ENCODE measurements at places on chromosomes 4 and X.

DNA sequence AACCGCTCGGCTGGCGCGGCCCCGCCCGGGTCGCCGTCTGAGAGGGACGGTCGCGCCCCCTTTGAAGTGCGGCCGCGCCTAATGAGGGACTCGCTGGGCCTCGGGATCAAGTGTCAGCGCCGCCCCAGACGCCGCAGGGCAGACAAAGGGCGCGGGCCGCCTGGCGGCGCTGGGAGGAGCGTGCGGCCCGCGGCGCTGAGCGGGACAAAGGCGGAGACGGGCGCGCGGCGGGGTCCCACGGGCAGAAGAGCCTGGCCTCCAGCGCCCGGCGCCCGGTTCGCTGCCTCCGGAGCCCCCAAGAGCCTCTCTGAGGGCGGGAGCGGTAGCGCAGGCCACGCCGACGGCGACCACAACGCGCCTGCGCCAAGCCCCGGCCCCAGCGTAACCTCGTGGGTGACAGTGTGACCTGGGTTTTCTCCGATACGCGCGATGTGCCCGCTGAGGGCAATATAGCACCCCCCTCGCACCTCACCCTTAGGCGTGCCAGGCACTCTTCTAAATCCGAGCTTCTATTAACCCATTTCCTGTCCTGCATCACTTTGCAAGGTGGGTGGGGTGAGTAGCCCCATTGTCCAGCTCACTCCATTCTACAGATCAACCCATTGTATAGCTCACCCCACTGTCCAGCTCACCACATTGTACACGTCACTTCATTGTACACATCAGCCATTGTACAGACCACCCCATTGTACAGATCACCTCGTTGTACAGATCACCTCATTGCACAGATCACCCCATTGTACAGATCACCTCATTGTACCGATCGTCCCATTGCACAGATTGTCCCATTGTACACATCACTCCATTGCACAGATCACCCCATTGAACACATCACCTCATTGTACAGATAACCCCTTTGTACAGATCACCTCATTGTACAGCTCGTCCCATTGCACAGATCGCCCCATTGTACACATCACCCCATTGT lies 33.7 kb upstream of the STX18 start:
- DNase-seq, result peak; percentile 73

GRCh38 chr4:37835806-37836205 lies 9.3 kb downstream of the PGM2 start:
- no peak for DNase-seq

- DNase-seq, result no peak
Measured at GRCh38 chrX:36198575-36198974, 279.0 kb downstream of the CFAP47 start.

GRCh38 chr4:84379917-84380641 lies 119.0 kb downstream of the NKX6-1 start:
- DNase-seq, result no peak

- DNase-seq, result no peak
Measured at GRCh38 chr4:51845711-51846110, 2.8 kb downstream of the DCUN1D4 start.

- DNase-seq, result no peak
Measured at GRCh38 chr4:9969526-9970398, 51.5 kb downstream of the SLC2A9 start.

GRCh38 chr4:85543832-85544231 lies 68.9 kb downstream of the ARHGAP24 start:
- DNase-seq, result no peak

- DNase-seq, result no peak
Measured at GRCh38 chr4:60655356-60655755, 544.8 kb upstream of the ADGRL3 start.

DNA sequence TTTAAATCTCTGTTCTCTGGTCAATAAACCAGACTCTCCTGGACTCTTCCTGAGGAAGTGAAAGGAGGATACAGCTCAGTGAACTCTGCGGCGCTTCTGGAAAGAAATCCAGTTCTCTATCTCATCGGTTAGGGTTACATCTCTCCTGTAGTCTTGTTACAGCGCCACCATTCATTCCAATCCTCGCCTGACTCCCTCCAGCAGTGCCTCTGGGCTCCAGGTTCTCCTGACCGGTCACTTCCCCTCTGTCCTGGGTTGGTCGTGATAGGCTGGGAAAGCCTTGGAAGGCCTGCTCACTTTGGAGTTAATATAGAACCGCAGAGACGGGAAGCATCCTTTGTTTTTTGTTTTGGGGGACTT lies 97.0 kb upstream of the STOX2 start:
- DNase-seq, result no peak

GRCh38 chr4:10589321-10589720 lies 95.2 kb downstream of the CLNK start:
- no peak for DNase-seq

DNA sequence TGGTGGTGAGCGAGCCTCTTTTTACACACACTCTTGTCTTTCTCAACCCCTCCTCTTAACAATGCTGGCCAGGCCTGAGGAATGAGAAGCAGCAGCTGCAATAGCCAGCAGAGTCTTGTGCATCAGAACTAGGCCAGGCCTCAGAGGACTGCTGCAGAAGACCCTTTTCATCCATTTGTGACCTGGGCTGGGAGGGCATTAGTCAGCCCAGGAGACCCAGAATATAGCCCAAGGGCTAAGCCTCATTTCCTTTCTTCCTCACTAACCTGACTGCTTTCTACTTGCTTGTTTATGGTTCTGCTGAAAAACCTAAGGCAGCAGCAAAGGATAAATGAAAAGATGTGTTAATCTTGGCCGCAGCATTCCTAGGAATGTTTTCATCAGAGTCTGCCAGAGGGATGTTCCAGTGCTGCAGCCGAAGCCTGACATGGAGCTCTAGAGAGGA lies 254.7 kb upstream of the AR start:
- DNase-seq, result no peak

DNA sequence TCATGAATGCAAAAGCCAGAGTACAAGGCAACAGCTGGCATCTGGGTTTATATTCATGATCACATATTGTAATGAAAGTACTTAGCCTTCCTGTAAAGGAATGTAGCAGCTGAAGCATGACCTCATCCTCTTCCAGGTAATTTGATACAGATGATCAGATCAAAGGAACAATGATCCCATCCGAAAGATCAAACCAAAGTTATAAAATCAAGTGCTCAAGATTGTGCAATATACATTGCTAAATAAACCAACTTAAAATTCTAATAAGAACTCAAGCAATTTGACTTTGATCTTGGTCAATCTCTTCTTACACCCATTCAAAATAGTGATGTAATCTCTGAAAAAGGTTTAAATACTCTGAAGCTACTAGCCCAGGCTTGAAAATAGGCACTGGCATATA lies 113.1 kb upstream of the INPP4B start:
- DNase-seq, result no peak

DNA sequence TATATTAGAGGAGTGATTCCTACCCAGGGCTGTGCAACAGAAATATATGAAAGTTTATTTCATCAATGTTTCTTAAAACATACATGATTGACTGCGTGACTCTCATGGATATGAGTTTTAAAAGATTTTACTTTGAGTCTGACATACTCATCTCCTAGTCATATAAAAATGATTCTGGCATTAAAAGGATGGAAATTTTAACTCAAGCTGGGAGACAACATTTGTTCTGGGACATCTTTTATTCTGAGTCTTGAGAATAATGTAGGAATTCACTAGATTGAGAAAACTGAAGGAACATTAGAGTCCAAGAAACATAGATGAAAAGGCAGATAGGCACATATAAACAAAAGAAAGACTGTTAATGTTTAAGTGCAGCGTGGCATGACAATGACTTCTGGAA lies 649.6 kb downstream of the SPRY1 start:
- no peak for DNase-seq

GRCh38 chrX:71095555-71095980 lies at the start of gene FOXO4:
Gene FOXO4, plus strand, starts transcription at chrX:71095851. Its CDS starts 678 bp downstream, at chrX:71096529.
- DNase-seq, result peak; percentile 86

DNA sequence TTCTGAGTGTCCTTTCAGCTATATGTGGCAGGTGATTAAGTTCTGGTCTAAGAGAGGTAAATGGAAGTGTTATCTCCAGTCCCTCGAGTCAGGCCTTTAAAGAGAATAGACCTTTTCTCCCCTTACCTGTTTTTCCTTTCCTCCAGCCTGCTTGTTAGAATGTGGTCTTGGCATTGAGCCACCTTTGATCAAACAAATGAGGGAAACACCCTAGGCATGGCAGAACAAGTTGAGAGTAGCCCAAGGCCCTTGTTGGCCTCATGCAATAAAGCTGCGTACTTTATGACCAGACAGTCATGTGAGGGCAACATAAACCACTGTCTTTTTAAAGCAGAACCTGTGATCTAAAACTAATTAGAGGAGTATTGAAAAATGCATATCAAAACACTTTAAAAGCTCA lies 13.2 kb upstream of the IL13RA2 start:
- DNase-seq, result no peak

DNA sequence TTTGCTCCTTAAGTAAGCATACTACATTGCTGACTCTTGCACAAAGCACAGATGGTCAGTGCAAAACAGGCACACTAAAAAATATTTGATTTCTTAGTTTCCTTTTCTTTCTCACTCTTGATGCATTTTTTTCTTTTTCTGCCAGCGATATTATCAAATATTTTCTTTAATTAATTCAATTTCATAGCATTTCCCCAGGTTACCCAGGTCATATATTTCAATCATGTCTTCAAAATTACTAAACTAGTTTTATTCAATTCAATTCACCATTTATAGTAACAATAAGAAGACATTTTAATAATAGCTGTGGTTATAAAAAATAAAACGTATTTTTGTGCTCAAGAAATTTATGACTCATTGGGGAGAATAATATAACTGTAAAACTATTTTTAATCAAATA lies 421.2 kb downstream of the GASK1B start:
- DNase-seq, result no peak

GRCh38 chrX:31847773-31848172 lies 775.9 kb upstream of the FTHL17 start:
- no peak for DNase-seq

DNA sequence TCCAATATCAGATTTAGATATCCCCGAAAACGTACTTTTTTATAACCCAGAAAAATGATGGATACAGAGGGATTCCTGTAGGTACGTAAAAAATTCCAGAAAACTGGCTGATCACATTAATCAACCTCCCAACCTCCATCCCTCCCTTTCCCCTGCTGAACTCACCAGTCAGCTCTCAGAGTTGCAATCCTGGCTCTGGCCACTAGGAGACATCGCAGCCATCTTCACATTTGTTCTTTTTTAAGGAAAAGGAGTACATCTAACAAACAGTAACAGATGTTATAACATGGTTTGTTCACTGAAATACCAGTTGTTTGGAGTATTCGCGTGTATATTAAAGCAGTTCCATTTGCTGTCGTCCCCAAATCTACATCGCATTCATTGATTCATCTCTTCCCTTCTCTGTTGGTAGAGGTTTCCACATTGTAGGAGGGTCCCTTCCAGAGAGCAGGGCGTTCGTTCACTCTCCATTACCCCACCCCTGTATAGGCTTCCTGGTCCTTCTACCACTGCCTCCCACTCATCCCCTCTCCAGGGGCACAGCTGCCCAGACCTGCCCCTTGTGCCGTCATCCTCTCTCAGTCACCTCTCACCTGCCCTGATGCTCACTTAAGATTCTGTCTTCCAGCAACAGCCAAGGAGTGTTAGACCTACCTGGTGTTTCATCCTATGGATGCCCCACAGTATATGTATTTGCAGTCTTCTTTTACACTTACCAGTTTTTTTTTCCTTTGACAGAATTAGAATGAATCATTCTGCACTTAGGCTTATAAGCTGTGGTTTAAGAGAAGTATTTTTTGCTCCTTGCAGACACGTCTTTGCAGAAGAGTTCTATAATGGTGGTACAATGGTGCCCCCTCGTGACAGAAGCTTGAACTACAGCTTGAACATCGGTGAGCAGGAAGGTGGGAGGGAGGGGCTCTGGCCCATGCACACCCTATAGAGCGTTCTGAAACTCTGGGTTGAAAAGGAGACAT lies 36.8 kb upstream of the RAB40AL start:
- peak; percentile 69 for DNase-seq

DNA sequence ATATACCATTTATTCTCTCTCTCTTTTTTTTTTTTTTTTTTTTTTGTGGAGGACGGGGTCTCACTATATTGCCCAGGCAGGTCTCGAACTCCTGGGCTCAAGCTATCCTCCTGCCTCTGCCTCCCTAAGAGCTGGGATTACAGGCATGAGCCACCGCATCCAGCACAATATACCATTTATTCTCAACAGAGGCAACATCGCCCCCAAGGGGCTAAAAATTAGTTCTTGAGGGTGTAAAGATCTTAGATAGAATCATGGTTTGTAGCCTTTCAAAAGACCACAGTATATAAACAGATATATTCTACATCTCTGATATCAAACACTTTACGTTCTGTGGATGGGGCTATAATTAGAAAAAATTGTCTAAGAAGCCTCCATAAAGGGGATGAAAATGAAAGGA lies 39.8 kb upstream of the TCEAL2 start:
- no peak for DNase-seq
